ENCODE measurements at places on chromosomes 3 and 15.

DNA sequence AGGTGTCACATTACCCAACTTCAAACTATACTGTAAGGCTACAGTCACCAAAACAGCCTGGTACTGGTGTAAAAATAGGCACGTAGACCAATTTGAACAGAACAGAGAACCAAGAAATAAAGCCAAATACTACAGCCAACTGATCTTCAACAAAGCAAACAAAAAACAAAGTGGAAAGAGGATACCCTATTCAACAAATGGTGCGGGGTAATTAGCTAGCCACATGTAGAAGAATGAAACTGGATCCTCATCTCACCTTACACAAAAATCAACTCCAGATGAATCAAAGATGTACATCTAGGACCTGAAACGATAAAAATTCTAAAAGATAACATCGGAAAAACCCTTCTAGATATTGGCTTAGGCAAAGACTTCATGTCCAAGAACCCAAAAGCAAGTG is 13.1 kb downstream of the PEAK1 start:
- no peak for DNase-seq

DNA sequence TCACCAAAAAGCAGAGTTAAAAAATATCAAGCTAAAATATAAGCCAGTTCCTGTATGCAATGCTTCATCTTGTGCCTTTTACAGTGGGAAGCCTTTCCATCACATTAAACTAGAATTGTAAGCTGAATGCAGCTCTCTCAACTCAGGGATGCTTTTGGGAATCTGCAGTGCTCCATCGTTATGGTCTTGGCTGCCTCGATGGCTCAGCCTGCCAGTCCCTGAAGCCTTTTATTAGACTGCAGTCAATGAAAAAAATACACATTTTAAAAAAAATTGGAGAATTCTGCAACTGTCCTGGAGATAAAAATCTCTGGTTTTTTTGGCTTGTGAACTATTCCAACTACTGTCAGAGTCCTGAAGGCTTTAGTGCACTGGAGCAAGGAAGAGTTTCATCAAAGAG is 53.0 kb downstream of the FRMD4B start:
- no peak for DNase-seq

GRCh38 chr3:21174461-21174860 is 576.5 kb downstream of the ZNF385D start:
- DNase-seq, result no peak

DNA sequence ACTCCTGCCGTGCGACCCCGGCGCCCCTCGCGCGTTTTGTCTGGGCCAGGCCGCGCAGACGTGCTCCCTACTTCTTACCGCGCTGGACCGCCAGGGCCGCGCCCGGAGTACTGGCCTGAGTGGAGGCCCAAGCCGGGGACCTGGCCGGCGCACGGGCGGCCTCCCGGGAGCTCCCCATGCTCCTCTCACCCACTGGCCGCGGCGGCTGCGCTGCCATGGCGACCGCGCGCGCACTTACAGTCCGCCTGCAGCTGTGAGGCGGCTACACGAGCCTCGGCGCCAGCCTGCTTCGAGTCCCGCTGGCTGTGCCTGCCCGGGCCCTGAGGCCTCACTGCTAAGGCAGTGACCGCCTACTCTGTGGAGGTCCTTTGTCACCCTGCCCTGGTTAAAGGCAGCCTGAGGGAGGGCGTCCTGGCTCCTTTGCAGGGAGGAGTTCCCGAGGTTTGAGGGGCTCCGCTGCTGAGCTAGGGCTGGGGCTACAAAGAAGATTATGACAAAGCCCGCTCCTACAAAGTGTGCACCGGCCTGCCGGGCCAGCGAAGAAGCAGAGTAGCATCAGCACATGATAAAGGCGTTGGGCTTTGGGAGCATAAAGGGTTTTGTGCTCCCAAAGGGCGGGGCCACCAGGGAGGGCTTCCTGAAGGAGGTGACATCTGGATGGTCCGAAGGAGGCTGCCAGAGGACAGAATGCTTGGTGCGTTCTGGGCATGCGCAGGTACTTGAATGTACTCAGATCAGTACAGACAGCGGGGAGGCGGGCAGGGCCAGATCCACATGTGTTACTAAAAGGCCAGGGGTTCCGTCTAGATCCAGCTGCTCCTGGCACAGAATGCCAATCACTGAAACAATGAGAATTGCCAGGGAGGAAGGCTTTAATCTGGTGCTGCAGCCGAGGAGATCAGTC is at the start of the genes LRRC34 and LRRIQ4:
LRRC34 (minus strand) TSS at position 573 of the 904 bp plus-strand sequence; CDS start at position 217, 356 bp downstream.
LRRIQ4 (plus strand) TSS at position 539 of the 904 bp plus-strand sequence. CDS start 9,052 bp downstream, outside the sequence.
- peak; percentile 22 for DNase-seq

DNA sequence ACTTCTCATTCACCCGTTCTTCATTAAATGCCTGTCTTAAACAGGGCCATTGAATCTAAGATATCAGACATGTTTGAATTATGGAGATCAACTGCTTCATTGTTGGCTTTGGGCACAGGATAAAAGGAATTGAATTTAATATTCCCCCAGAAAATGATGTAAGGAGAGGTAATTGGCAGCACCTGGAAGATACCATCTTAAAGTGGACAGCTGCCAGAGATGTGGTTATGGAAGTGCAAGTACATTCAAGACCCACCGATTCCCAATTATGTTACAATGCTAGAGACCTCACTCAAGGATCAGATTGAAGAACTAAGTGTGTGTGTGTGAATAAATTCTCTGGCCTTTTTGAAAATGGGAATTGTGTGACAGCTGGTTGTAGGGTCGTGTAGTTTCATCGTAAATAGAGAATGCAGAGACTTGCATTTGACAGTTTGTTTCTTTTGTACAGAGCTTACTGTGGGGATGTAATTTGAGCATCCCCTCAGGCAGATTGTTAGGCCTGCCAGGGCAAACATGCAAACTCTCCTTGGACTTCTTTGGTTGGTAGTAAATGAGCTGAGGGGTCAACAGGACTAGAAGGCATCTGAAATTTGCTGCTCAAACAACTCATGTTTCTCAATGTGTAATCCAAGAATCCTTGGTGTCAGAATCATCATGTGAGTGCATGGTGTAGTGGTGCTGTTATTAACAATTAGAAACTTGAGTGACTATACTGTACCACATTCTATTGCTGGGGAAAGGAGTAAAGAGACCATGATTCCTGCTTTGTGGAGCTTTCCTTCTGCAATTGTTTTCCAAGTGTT is 359.2 kb upstream of the THRB start:
- DNase-seq, result no peak

GRCh38 chr3:137509354-137510045 is 254.6 kb upstream of the SOX14 start:
- no peak for DNase-seq

DNA sequence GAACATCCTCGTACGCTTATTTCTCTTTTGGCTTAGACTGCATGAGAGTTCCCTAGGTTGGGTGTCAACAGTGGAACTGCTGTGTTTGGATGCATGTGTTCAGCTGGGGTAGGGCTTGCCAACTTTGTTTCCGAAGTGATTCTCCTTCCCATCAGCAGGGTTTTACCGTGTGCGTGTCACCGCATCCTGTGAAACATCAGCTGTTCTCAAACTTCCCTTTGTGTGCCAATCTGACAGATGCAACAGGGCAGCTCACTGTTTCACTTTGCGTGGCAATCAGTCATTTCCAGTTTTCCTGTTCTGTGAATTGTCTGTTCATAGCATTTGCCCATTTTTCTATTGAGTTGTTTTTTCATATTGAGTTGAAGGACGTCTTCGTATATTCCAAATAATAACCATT is 218.8 kb downstream of the VPS13C start:
- no peak for DNase-seq

- no peak for DNase-seq
Measured at GRCh38 chr15:28875461-28876000, 10.2 kb upstream of the APBA2 start.

Measured in pulmonary artery endothelial cell (primary cell).